Kasumi-1 (cell line): ENCODE measurements at places on chromosomes 1 and 21.
A peak's percentile ranks its signal among the peaks of the same experiment; 100 is the strongest.

DNA sequence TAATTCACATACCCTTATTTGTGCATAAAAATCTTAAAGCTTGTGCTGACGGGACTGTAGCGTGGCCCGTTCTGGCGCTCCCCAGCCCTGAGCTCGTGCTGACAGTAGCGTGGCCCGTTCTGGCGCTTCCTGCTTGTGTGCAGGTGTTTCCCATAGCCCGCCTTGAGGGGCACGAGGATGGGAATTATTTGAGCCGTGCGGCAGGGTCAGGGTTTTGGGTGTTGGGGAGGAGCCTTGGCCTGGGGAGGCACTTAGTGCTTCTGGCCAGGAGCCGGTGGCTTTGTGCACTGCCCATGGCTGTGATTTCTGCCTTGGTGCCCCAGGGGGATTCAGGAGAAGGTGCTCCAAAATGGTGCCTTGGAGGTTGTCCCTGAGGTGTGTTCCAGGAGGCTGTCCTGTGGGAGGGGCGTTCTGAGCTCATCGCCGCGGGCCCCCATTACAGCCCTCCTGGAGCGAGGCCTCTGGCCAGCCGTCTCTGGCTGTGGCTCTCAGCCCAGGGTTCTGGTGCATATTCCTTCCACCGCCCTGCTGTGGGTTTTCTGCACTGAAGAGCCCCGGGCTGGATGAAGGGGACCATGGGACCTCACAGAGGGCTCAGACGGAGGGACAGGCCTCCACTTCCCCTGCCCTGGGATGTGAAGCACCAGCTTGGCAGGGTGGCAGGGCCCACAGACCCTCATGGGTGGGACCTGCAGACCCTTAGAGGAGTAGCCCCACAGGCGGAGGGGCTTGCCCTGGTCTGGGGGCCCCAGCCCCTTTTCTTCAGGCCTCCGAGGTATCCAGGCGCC, 6.6 kb downstream of the SLX9 start:
- no peak for DNase-seq

DNA sequence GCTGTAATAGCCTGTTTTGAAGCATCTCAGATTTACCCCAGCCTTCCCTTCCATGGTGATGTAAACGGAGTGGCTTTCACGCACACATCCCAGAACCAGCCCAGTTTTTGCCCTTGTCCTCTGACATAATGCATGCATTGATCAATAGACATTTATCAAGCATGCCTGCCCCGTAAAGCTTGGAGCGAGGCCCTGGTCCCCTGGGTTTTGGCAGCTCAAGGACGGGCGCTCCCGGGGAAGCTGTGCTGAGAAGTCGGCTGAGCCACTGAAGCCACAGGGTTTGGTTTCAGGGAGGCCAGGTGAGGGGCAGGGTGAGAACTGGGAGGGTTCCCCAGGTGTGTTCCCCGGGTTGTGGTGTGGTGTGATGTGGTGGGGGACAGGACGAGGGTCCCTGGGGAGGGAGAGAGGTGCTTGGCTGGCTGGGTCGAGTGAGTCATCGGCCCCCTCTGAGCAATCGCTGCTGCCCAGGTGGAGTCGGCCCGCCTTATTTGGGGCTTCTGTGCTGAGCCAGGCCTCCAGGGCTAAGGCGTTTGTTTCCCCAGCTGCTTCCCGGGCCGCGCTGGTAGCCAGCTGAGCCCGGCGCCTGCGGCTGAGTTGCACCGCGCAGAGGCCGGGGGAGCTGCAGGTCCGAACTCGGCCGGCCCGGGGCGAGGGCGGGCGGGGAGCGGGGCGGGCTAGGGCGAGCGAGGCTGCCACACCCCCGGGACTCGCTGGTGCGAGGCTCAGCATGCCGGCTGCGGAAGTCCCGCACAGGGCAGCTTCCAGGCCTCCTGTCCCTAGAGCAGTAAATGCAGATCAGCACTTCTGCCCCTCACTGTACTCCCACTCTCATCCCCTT, 23.6 kb downstream of the ATP2B4 start:
- no peak for DNase-seq

GRCh38 chr1:26469558-26469957, 2.7 kb upstream of the HMGN2 start:
- DNase-seq: no peak

- no peak for DNase-seq
These were observed 60.5 kb downstream of the RABGAP1L start for GRCh38 chr1:174219606-174220370.

- peak; percentile 53 for DNase-seq
These were observed 1.9 kb upstream of the DYRK1A start for GRCh38 chr21:37364722-37365121.

DNA sequence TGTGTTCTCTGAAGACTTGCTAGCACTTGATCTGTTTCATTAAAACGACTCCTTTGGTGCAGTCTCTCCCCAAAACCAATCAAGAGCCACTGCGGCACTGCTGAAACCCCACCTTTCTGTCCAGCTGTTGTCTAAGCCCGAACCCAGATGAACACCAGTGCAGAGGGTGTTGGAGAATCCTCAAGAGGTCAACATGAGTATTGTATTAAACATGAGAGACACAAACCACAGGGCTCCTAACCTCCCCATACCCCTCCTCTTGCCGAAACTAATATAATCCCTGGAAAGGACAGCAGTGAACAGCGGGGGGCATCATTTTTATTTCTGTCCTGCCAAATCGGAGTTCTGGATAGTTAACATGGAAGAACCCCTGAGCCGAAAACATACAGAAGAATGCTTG, 333.9 kb downstream of the CAMTA1 start:
- DNase-seq: no peak

DNA sequence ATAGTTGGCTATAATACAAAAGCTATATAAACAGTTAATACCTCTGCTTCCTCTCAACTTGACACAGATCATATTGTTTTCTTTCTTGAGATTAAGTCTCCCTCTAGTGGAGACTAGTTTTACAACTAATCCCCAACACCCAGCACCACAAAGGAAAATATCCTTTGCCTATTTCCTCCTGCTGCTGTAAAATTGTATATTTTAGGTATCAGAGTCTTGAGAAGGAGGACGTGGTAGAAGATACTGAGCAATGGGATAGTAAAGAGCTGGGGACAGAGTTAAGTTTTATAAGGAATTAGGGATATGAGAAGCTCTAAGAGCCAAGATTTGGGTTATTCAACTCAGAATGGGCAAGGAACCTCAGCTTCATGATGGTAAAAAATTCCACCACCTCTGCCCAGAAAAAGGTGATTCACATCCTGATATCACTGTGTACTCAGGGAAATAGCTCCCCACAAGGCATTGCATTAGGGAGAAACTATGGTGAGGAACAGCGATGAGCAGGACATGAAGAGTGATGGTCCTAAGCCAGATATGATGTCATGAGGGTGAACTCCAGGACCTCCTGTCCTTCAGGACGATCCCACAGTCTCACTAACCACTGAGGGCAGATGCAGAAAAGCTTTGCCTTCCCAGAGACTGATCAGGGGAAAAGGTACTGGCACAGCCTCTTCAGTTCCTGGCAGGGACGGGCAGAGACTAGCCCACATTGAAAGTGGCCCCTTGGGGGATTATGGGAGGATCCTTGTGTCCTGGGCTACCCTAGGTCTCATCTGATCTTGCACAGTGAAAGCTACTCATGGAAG, 14.7 kb upstream of the CFAP126 start:
- peak; percentile 82 for DNase-seq
